ENCODE measurements at places on chromosomes 4 and X. TPM values are rescaled to one million over a fixed set of nuclear protein-coding genes. Genes with fewer than 3 reads are reported as not detected.

PGAM4 gene
- total RNA-seq, result not detected

CITED1 gene
- not detected for total RNA-seq

YIPF7 gene
- not detected for total RNA-seq

CISD2 gene
- 22.8 TPM for total RNA-seq

ARHGAP36 gene
- total RNA-seq, result not detected

CEP44 gene
- 9.6 TPM for total RNA-seq

PCDH11X gene
- not detected for total RNA-seq

EIF2S3 gene
- total RNA-seq, result 171 TPM

FGFBP2 gene
- not detected for total RNA-seq

GAGE12E gene
- total RNA-seq, result not detected

ABLIM2 gene
- 0.32 TPM for total RNA-seq

BTK gene
- total RNA-seq, result not detected

PLK4 gene
- total RNA-seq, result 2.4 TPM

TCP11X1 gene
- not detected for total RNA-seq

PLXNB3 gene
- 6.0 TPM for total RNA-seq

SSX3 gene
- not detected for total RNA-seq

LRIT3 gene
- total RNA-seq, result not detected

SPOCK3 gene
- 0.49 TPM for total RNA-seq

MTTP gene
- not detected for total RNA-seq

PCDH18 gene
- total RNA-seq, result 26.9 TPM

WAS gene
- not detected for total RNA-seq

PCDH7 gene
- total RNA-seq, result 16.2 TPM

TNIP3 gene
- total RNA-seq, result 0.81 TPM

MAGEA1 gene
- not detected for total RNA-seq

CT47B1 gene
- total RNA-seq, result not detected

Measured in cardiac atrium fibroblast (primary cell).